ENCODE measurements at places on chromosomes 7 and 10.

GRCh38 chr10:99531696-99532593, 797 bp upstream of the NKX2-3 start:
- DNase-seq: no peak

DNA sequence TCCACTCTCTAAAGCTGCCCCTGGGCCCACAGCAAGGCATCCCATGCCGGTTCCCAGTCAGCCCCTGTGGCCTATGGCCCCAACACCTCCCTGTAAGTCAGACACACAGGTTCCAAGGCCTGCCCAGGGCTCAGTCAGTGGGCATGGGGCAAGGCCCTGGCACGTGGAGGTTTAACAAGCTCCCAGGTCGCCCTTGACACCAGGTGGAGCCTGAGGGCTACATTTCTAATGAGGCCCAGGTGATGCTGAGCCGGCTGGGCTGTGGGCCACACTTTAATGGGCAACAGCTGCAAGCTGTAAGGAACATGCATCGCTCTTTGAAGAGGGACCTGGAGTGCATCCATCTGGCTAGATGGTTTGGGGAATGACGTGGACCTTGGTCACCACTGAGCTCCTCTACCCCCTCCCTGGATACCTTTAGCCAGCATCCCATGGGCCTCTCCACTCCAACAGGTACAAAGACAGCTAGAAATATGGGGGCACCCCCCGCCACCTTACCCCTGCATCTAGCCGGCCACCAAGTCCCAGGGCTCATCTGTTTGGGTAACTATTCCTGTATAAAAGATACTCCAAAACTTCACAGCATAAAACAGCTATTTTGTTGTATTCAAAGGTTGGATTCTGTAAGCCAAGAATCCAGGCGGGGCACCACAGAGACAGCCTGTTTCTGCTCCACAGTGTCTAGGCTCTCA, 122.5 kb downstream of the OAT start:
- no peak for DNase-seq

- no peak for DNase-seq
Measured at GRCh38 chr7:106640368-106641141, 20.4 kb downstream of the CCDC71L start.

DNA sequence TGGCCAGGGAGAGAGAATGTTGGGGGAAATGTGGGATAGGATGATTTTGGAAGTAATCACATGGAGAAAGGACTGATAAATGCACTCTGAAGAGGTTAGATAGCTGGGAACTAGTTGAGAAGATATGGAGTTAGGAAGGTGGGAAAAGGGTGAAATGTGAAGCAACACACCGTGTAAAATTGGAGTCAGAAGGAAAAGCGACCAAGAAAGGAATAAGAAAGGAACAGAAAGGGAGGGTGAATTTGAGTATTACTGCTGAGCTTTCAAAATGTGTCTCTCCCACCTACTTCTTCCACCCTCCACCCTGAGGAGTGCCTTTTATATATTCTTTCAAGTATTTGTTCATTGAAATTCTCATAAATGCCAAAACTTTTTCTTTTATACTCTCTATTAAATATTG, 171.8 kb downstream of the BMPER start:
- no peak for DNase-seq

DNA sequence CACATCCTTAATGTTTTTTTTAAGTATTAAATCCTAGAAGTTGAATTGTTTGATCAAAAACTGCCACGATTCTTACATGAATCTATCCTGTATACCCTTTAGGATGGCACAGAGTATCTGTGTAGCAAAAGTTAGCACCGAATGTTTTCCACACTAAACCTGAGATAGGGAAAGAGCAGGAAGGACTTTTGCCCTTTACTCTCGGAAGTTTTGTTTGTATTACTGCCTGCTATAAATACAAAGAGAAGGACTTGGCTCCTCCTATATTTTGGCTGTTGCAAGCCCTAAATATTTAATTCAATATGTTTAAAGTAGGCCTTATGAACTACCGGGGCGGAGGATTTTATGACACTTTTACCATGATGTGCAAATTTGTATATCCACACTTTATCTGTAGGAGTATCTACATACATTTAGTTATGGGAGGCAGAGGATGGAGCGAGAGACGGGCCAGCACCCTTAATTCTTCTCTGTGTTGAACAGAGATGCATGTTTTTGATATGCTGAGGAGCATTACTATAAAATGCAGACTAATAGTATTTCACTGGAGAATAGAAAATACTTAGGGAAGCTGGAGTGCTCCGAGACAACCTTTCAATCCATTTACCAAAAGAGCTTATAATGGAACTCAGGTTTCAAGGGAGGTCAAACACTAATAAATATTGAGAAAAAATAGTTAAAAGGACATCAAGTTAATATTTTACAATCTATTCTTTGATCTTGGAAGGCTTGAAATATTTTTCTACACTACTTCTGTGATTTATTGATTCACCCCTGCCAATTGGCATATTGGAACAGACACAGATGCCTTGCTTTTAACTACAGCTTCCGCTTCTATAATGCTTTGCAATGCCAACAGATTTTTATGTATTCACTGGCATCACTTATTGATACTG, 97.4 kb downstream of the CHN2 start:
- no peak for DNase-seq

GRCh38 chr7:24840563-24840962, 83.3 kb upstream of the GSDME start:
- DNase-seq: no peak

DNA sequence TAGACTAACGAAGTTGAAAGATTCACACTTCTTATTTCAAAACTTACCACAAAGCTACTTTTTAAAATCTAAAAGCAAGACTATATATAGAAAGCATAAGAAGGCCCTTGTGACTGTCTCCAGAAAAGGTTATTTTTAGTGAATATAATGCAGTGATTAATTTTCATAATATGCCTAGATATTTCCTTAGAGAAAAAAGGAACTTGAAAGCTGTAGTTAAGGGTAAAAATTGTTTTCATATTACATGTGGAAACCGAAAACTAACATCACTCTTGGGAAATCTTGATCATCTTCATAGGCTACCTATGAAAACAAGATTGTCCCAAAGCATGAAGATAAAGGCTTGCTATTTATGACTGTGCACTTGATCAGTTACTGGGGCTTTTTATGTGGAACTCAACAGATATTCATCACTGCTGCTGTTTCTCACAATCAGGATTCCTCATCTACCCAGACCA, 223.2 kb downstream of the SH2D4B start:
- DNase-seq: no peak

- DNase-seq: no peak
Measured at GRCh38 chr10:132251928-132252327, 55.8 kb downstream of the STK32C start.

GRCh38 chr10:51244309-51244708, 170.0 kb downstream of the PRKG1 start:
- DNase-seq: no peak

- no peak for DNase-seq
Measured at GRCh38 chr10:94583124-94583523, 37.5 kb downstream of the HELLS start.

- no peak for DNase-seq
Measured at GRCh38 chr10:95795602-95796001, 39.6 kb downstream of the ENTPD1 start.

GRCh38 chr7:148340438-148341280, 249.9 kb upstream of the C7orf33 start:
- DNase-seq: no peak

- DNase-seq: no peak
Measured at GRCh38 chr10:108454224-108454623, 1289.7 kb upstream of the SORCS1 start.

DNA sequence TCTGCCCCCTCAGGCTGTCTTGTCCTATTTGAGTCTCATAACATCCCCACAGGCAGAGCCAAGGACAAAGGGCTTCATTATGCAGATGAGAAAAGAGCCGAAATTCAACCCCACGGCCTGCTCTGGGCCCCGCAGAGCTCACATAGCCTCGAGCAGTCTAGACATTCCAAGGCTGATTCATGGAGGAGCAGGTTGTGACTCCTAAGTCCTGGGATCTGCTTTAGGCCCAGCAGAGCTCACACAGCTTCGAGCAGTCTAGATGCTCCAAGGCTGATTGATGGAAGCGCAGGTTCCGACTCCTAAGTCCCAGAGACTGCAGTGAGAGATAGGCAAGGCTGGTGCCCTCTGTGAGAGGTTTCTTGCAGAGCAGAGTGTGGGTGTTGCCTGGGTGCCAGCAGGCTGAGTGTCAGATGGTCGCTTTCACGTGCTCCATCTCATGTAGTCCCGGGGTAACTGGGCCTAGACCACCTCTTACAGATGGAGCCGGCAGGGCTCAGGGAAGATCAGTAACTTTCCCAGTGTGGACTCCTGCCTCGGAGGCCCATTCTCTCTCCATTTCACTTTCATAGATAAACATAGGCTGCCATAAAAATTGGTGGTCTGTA, 436.1 kb upstream of the FOXK1 start:
- no peak for DNase-seq

GRCh38 chr7:40717242-40717641, 582.4 kb downstream of the SUGCT start:
- no peak for DNase-seq

DNA sequence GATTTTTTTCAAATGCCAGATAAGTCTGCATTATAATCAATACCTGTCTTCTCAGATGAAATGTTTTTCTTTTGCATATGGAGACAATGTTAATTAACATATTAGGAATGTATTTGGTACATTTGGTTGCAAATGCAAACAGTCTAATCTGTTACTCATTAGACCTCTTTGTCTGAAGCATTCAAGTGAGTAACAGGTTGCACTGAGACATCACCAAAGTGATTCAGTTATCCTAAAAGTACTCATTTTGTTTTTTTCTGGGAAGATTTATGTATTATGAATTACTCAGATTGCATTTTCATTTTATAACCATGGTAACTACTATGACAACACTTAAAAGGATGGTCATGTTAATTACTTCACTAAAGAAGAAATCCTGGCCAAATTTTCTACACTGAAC, 513.6 kb downstream of the HTR7 start:
- DNase-seq: no peak

DNA sequence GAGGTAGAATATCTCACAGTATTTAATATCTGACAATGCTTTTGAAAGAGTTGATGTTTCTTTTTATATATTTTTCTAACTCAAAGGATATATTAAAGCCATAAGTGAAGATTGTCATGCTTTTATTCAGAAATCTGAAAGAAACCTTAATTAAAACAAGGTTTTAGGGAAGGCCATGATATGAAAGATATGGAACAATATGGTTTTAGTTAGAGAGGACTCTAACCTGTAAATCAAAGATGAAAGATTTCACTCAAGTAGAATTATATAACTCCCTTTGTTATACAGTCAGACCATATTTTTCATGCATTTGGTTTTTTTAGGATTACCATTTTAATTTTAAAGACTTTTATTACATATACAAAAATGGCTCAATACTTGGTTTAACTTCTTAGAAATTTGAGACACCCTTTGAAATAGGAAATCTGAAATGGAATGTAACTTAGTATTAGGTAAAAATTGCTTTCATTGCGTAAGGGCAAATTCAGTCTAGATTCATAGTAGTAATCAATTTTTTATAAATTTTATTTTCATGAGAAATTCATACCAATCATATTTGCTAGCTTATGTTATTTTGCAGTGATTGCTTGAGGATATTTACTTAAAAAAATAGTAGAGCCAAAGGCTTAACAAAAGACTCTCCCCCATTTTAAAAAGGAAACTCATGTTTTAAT, 119.8 kb downstream of the TWIST1 start:
- no peak for DNase-seq

DNA sequence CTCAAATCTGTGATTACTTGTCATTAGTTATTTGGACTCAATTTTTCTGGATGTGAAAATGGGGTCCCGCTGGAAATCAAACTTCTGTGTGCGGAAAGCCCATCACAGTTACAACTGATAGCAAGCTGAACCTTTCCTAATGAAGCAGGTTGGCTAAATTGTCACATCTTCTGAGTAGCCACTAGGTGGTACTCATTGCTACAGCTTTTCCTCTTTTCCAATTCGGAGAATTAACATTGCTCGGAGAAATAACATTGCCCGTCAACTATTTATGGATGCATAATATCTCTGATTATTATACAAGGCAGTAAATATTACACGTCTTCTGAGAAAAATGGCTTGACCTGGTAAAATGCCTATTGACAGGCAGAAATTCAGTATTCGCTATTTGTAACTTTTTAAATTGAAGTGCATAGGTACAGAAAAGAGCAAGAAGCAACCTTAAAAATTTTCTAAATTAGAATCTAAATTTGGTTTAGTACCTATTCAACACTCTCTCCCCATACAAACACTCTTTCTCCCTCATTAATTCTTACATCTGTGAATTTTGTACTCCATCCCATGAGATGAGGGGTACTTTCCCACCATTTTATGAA, 17.3 kb upstream of the BLOC1S2 start:
- DNase-seq: no peak

GRCh38 chr10:6161921-6162320, 40.8 kb upstream of the PFKFB3 start:
- DNase-seq: no peak

- no peak for DNase-seq
Measured at GRCh38 chr10:4771554-4772201, 54.3 kb upstream of the AKR1E2 start.

GRCh38 chr10:133289761-133290160, 13.1 kb upstream of the ADAM8 start:
- no peak for DNase-seq

DNA sequence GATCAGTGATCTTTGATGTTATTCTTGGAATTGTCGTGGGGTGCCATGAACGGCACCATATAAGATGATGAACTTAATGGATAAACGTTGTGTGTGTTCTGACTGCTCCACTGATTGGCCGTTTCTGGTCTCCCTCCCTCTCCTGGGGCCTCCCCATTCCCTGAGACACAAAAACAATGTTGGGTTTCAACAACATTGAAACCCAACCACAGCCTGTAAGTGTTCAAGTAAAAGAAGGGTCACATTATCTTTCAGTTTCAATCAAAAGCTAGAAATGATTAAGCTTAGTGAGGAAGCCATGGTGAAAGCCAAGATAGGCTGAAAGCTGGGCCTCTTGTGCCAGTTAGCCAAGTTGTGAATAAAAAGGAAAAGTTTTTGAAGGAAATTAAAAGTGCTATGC, 19.5 kb downstream of the EN2 start:
- no peak for DNase-seq

DNA sequence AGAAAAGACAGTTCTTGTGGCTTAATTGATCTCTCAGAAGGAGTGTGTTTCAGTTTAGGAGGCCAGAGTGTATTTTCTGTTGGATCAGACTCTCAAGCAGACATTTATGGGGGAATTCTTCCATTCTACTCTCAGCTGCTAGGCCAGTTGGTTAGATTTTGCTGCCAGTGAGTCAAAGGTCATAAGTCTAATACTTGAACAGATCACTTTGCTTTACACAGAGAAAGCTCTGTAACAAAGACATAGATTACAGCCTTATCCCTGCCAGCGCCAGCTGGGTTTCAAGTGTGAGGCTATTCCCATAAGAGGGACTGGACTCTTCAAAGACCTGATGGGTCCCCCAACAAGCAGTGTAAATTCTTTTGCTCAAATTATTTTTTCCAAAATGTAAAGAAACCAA, 145.6 kb upstream of the SEMA3C start:
- no peak for DNase-seq

DNA sequence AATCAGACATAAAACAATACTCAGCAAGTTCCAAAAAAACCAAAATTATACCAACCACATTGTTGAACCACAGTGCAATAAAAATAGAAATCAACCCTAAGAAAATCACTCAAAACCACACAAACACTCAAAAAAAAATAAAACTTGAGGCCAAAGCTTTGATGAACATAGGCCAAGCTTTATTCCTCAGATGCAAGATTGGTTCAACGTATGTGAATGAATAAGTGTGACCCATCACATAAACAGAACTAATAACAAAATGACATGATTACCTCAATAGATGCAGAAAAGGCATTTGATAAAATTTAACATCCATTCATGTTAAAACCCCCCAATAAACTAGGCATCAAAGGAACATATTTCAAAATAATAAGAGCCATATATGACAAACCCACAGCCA, 506.1 kb upstream of the FZD8 start:
- no peak for DNase-seq

GRCh38 chr10:84237199-84238051, 3.9 kb downstream of the LRIT1 start:
- DNase-seq: no peak
